ENCODE measurements at places on chromosomes 2 and 18.

DNA sequence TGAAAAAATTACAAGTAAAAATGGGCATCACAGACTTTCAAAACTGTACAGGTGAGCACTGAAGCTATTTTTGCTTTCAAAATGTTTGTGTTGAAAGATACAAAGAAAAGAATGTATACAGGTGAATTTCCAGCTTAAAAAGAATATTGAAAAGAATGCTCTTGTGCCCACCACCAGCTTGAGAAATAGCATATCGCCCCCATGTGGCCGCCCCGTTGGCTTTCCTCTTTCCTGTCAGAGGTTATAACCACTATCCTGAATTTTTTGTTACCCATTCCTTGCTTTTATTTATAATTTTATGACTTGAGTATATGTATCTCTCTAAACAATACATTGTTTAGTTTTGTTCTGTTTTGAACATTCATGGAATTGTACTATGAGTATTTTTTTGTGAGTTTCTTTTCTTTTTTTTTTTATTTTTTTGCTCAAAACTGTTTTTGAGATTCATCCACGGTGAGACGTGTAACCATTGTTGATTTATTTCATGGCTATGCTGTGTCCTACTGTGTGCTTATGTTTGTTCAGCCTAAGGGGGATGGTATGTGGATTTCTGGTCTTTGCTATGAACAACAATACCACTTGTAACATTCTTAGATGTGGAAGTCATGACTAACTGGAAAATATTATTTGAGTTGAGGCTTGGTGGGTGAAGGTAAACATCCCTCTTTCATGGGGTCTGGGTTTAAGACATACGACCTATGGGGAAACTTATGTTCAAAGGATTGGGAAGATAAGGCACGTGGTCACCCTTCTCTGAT lies 11.6 kb downstream of the TRPM8 start:
- no peak for DNase-seq

DNA sequence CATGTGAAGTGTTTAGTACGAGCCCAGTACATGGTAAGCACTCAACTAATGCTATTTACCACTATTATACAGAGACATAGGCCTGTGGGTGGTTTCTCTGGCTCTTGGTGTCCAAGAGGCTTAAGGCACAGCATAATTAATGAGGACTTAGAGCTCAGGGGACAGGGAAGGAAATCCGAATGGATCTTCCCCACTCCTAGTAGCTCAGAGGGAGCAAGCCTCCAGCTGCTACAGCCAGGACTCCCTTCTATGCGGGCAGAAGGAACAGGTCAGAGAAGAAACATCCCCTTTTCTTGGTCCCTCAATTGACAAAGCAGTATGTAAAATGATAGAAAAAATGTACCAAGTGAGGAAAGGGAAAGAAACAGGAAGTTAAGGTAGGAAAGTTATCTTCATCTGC lies 261.3 kb upstream of the STON1 start:
- DNase-seq: no peak

- DNase-seq: no peak
Measured at GRCh38 chr18:79581911-79582310, 97.7 kb upstream of the CTDP1 start.

GRCh38 chr18:3340682-3341097 lies 78.8 kb downstream of the MYL12B start:
- no peak for DNase-seq

DNA sequence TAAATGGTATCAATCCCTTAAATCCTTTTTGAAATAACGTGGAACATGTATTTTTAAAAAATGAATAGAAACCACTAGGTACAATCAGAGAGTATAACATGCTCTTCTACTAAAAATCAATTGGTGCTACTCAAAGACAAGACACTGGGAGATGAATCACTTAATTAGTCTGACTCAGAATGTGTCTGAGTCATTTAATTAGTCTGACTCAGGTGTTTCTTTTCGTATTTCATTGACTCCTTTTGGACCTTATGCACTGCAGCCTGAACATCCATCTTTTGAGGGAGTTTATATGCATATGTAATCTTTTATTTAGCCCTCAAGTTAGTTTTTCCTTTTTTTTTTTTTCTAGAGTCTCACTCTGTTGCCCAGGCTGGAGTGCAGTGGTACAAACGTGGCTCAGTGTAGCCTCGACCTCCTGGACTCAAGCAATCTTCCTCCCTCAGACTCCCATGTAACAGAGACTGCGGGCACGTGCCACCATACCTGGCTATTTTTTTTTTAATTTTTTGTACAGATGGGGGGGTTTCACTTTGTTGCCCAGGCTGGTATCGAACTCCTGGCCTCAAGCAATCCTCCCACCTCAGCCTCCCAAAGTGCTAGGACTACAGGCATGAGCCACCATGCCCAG lies 26.5 kb downstream of the PPP4R3B start:
- no peak for DNase-seq

- DNase-seq: no peak
Measured at GRCh38 chr18:66105016-66105415, 354.2 kb downstream of the CDH7 start.

- DNase-seq: no peak
Measured at GRCh38 chr2:136000502-136000901, 15.1 kb upstream of the DARS1 start.

GRCh38 chr18:50707855-50708469 lies 111.9 kb downstream of the MRO start:
- no peak for DNase-seq

DNA sequence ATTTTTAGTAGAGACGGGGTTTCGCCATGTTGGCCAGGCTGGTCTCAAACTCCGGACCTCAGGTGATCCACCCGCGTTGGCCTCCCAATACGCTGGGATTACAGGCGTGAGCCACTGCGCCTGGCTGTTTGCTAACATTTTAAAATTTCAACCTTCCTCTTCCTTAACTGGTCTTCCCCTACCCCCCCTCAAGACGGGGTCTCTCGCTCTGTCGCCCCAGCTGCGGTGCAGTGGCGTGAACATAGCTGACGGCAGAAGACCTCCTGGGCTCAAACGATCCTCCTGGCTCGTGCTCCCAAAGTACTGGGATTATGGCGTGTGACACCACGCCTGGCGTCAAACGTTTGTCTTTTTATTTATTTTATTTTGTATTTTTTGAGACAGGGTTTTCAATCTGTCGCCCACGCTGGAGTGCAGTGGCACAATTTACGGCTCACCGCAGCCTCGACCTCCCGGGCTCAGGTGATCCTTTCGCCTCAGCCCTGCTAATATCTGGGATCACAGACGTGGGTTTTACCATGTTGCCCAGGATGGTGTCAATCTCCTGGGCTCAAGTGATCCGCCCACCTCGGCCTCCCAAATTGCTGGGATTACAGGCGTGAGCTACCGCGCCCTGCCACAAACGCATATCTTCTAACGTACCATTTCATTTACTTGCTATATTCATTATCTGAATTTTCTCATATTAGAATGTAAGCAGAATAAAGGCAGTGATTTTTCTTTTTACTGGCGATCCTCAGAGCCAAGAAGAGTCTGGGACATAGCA lies 984 bp upstream of the MSH2 start:
- no peak for DNase-seq
